Glutamatergic neuron (in vitro differentiated cells): ENCODE measurements at places on chromosomes 6 and 20.

- no peak for DNase-seq
These were observed 780.1 kb downstream of the TFAP2A start for GRCh38 chr6:9634776-9635175.

DNA sequence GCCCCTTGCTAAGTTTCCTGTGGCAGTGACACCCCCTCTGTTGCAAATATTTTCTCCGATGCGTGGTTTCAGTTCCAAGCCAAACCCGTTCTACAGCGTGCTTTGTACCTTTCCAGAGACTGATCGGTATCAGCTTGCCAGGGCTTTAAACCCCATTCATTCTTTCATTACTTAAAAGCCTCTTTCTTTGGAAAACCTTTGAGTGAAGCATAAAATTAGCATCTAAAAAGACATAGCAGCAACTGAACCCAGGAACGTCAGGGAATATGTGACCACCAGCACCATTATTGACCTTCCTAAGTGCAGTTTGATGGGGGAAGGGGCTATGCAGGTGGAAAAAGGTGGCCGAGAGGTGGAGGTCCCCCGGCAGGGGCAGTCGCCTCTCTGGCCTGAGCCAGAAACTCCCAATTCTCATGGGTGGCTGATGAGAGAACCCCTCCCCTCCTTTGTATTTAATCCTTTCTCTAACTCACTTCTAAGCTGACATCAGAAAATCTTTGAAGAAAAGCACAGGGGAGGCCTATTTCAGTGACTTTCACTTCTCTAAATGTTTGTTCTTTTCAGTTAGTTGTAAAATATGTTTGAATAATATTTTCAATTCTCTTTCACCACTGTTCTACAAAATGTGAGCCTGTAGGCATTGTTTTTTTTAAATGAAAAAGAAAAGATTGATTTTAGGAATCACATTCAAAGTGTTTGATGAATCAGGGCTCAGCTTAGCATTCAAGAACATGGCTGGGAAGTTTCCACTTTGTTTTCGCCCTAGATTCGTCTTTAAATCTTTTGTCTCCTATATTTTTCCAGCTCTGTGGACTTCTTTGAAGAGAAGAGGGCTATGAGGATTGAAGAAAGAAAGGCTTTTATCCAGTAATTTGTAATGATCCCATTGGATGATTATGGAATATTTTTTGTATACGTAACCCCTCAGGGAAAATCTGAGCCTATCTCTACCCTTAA is 89.2 kb downstream of the RSPH3 start:
- no peak for DNase-seq

DNA sequence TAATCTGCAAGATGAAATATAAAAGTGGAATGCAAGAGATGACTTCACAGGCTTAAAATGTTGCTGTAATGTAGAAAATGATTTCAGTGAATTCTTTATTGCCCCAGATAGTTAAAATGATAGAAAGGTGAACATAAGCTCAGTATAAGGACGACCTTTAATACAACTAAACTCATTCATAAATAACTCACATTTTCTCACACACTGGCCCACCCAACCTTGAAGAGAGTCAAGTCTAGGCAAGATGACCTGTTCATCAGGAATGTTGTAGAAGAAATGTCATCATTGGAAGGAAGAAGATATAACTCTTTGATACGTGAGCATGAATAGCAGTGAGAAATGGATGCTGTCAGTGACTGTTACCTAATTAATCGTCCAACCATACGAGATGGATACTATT is 111.1 kb upstream of the SASH1 start:
- DNase-seq = no peak

- DNase-seq = no peak
These were observed 24.7 kb downstream of the RALGAPB start for GRCh38 chr20:38497246-38497935.

- no peak for DNase-seq
These were observed 245.3 kb downstream of the FARS2 start for GRCh38 chr6:5506597-5506996.

GRCh38 chr6:4774715-4775493 is 1.3 kb upstream of the CDYL start:
- peak; percentile 26 for DNase-seq

GRCh38 chr6:123508290-123508689 is 128.5 kb downstream of the TRDN start:
- DNase-seq = no peak

DNA sequence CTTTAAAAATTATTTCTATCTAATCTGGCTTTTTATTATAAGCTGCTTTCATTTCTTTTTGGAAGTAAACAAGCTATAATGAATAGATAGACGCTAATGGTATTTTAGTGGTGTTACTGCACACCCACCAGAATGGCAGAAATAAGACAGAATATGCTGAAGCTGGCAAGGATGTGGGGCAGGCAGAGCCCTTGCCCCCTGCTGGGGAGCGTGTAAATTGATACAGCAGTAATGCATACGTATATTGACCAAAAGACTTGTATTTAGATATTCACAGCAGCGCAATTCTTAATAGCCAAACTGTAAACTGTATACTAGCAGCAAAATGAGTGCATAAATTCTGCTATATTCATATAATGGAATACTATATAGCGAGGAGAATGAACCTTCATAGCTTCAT is 35.3 kb downstream of the TMEM181 start:
- no peak for DNase-seq

DNA sequence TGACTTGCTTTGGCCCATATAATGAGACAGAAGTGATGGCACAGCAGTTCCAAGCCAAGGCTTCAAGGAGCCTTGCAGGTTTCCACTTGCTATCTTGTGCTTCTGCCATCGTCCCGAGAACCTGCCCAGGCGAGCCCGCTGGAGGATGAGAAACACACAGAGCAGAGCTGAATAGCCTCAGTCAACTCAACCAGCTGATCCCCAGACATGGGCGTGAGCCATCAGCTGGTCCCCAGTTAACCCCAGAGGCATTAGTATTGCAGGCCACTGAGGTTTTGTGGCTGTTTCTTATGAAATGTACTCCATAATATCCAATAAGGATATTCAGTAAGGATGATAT is 81.7 kb upstream of the SHLD1 start:
- DNase-seq = no peak

- DNase-seq = no peak
These were observed 85.6 kb downstream of the MRPL14 start for GRCh38 chr6:44041461-44042260.

- no peak for DNase-seq
These were observed 43.0 kb downstream of the HDDC2 start for GRCh38 chr6:125258651-125259353.

GRCh38 chr6:105814745-105815536 is 271.2 kb upstream of the PRDM1 start:
- no peak for DNase-seq

DNA sequence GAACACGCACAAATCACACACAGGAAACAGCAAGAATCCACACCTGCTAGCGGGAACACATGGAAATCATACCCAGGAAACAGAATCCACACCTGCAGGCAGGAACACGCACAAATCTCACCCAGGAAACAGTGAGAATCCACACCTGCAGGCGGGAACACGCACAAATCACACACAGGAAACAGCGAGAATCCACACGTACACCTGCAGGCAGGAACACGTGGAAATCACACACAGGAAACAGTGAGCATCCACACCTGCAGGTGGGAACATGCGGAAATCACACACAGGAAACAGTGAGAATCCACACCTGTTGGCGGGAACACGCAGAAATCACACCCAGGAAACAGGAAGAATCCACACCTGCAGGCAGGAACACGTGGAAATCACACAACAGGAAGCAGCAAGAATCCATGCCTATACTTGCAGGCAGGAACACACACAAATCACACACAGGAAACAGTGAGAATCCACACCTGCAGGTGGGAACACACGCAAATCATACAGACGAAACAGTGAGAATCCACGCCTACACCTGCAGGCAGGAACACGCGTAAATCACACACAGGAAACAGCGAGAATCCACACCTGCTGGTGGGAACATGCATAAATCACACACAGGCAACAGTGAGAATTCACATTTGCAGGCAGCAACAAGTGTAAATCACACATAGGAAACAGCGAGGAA is 108.6 kb downstream of the DLL1 start:
- no peak for DNase-seq

GRCh38 chr6:8065519-8065911 is 1.3 kb upstream of the BLOC1S5 start:
- no peak for DNase-seq

DNA sequence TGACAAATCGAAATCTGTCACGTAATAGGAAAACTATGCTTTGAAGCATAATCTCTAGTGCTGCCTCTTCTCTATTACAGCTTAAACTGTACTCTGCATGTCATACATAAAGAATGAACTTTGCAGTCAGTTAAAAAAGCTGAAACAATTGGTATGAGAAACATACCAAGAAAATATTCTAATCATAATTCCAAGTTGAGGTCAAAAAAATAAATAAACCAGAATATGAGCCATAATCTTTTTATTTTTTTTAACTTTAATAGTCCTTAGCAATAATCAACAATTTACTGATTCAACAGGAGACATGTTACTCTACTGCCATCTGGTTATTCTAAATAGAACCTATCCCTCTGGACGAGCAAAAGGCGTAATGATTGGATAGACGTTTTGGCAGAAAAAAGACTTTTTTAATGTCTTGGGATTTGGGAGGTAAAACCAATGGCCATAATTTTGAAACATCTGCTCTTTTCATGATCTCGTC is 224.4 kb upstream of the FLRT3 start:
- DNase-seq = no peak

GRCh38 chr6:27755768-27756167 is 156.4 kb downstream of the OR2B2 start:
- DNase-seq = no peak

GRCh38 chr6:63368347-63368746 is 48.6 kb upstream of the LGSN start:
- no peak for DNase-seq

GRCh38 chr6:120675886-120676285 is 658.4 kb downstream of the TBC1D32 start:
- no peak for DNase-seq

GRCh38 chr6:31729979-31730630 is 1.0 kb upstream of the DDAH2 start:
- DNase-seq = peak; percentile 95
